Activated CD4-positive, alpha-beta T cell treated with anti-CD3 and anti-CD28 coated beads, Interleukin-2, amount 10 ng/mL, durations not matched to agents 7 days and 5 days (primary cell): ENCODE measurements at places on chromosomes 6 and 20.

- DNase-seq = no peak
Observed at GRCh38 chr6:121247386-121247785, 86.9 kb downstream of the TBC1D32 start.

DNA sequence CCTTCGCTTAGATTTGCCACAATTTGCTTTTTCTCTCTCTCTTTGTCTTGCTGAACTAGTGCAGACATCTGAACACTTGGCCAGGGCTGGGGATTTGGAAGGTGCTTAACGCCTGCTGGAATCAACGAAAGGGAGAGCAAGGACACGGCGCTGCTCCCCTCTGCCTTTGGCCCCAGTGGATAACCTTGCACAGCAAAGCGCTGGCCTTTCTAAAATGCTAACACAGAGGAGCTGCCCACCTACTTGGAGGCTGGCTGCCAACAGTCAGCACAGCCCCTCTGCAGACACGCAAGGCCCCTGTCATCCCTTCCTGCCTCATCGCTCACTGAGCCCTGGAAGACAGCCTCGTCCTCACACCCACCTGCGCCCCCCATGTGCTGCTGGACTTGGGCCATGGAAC lies 37.5 kb downstream of the C20orf203 start:
- no peak for DNase-seq

- no peak for DNase-seq
Observed at GRCh38 chr20:13552061-13552460, 86.7 kb downstream of the TASP1 start.

DNA sequence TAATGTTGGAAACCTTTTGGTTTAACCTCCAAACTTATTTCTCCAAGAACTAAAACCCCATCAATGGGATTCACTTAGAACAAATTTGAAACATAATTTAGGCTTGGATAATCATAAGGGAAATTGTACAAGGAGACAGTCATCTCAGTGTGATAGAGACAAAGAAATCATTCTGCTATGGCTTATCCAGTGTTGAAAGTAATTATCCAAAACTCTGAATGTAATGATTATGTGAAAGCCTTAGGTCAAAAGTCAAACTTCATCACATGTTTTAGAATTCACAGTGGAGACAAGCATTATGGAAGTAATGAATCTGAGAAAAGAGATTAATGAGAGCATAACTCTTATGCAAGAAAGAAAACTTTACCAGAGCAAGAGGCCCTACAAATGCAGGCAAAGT lies 20.0 kb downstream of the MC3R start:
- DNase-seq = no peak
